ENCODE measurements at places on chromosomes 4 and X.

- no peak for DNase-seq
Measured at GRCh38 chrX:1190596-1191145, 21.8 kb downstream of the CRLF2 start.

DNA sequence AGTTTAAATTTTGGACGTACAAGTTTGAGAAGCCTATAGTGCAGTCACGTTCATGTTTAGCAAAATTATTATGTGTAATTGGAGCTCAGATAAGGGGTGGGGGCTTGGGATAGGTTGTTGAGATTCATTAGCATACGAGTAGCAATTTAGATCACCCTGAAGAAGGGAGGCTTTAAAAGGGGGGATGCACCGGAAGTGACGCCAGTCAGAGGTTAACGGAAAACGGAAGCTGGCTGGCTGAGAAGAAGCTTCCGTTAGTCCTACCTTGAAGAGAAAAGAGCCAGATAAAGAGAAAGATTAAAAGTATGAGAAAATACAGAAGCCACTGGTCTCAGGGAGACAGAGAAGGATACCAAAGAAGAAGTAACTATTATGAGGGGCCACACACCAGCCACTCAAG, 1.1 kb upstream of the NXT2 start:
- DNase-seq = peak; percentile 36

- DNase-seq = no peak
Measured at GRCh38 chr4:2274320-2275043, 12.6 kb upstream of the MXD4 start.

GRCh38 chr4:94722748-94723147, 35.0 kb upstream of the BMPR1B start:
- DNase-seq = no peak

GRCh38 chrX:44306356-44306755, 37.1 kb downstream of the EFHC2 start:
- DNase-seq = peak; percentile 76

GRCh38 chrX:101491943-101492342, 6.7 kb downstream of the ARMCX4 start:
- DNase-seq = no peak

GRCh38 chr4:25799522-25799921, 63.3 kb downstream of the SEL1L3 start:
- no peak for DNase-seq

DNA sequence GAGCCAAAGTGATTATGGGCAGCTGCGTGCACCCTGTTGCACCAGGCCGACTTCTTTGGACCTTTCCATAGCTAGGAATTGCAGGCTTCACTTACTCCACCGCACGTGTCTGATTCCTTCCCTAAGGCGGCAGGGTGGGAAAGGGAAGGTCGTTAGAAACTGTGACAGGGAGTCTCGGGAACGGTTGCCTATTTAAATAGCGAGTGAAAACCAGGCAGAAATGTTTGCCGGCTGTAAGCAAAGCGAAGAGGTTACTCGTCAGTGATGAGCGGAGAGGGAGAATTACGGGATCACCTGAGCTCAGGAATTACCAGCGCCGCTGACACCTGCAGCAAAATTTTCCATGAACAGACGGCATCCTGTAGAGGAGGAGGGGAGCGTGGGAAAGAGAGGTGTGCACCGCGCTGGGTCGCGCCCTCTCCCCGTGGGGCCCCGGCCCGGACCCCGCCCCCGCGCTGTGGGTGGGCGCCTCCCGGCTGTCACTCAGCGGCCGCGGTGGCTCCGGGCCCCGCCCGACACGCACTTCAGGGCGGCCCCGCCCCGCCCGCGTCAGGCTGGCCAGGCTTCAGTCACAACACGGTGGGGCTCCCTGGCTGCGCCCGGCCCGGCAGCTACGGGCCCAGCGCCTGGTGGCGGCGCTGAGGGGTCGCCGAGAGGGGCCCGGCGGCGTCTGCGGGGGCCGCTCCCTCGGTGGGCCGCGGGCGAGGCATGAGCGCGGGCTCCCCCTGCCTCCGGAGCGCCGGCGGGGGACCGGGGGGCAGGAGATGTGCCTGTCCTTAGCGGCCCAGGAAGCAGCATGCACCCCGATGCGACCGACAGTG, at the start of gene SNX25:
Gene SNX25 (plus strand): TSS at position 568 of the 821 bp plus-strand sequence. CDS start 229 bp downstream, at position 797.
- DNase-seq = no peak

- no peak for DNase-seq
Measured at GRCh38 chrX:47200385-47201150, 6.9 kb downstream of the UBA1 start.

GRCh38 chrX:154004315-154004714, 15.4 kb downstream of the IRAK1 start:
- DNase-seq = no peak

DNA sequence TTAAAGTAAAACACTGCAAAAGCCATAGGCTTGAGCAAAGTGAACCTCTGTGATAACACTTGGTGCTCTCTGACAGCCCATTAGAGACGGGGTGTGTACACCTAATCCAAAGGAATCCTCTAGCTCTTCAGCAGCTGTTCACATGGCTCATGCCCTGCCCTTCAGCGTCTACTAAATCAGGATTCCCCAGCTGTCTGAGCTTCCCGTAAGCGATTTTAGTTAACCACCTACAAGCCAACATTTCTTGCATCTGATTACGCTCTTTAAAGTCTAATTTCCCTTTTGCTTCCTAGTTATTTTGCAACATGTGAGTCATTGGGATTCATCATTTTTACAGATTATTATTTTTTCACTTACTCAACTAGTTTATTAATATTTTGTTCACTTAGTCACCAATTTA, 6.5 kb downstream of the DMD start:
- DNase-seq = no peak

DNA sequence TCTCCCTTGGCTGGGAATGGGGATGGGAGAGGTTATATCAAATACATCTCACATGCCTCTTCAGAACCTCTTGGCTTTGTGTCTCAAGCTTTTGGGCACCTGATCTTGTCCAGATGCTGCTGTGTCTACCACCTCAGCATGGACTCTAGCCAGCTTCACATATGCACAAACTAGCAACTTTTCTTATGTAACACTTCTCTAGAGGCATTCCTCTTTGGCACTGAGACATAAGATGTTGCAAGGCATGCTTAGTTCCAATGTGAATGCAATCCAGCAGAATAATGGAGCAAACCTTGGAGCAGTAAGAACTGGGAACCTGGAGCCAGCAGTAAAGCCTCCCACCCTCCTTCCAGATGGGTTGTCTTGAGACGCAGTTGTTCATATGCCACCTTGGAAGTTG, 113.4 kb upstream of the TMEM47 start:
- DNase-seq = no peak

DNA sequence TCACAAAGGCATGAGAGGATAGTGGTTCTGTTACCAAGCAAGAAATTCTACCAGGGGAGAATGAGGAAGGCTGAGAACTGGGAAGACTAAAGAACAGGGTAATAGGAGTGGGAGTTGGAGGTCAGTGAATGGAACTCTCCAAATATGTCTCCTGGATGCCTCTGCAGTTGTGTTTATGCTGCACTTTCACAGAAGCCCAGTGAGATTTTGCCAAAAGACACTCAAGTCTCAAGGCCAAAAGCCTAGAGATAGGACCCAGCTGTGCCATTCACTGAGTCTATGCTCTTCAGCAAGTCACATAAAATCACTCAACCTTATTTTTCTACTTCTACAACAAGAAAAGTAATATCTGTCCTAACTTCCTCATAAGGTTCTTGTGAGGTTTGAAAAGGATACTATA, 285.4 kb downstream of the UNC5C start:
- no peak for DNase-seq

DNA sequence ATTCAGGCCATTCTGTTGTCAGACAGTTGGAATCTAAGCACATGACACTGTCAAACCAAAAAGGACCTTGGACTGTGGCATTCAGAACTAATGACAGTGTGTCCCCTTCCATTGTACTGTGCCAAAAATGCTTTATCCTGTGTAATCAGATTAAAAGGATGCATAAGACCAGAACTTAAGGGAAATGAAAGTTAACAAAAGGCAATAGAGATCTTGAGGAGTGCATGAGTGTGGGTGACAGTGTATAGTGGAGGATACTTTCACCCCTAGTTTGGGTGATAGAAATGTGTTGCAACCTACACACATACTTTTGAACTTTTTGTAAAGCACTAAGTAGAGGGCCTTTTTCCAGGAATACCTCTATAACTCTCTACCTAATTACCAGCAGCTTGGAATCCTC, 4.5 kb downstream of the CYSLTR1 start:
- no peak for DNase-seq

GRCh38 chr4:102390438-102390837, 45.2 kb upstream of the SLC39A8 start:
- DNase-seq = no peak

GRCh38 chr4:176492646-176493302, 173.0 kb downstream of the SPCS3 start:
- DNase-seq = no peak

- DNase-seq = no peak
Measured at GRCh38 chr4:16155528-16156169, 70.6 kb downstream of the TAPT1 start.

GRCh38 chr4:185909972-185910371, 98.0 kb upstream of the SORBS2 start:
- no peak for DNase-seq

DNA sequence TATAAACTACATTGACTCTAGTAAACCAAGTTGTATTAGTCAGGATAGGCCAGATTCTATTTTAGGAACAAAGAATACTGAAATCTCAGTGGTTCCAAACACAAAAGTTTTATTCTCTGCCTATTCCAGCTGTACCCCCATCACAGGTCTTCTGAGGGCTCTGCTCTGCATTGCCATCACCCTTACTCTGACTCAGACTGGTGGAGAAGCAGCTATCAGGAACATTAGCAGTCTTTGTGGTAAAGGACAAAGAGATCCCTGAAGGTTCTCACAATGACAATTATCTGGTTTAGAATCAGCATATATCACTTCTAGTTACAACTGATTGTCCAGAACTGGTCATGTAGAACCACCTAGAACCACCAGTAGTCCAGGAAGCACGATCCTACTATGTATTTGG, 251.1 kb downstream of the GLUD2 start:
- no peak for DNase-seq

DNA sequence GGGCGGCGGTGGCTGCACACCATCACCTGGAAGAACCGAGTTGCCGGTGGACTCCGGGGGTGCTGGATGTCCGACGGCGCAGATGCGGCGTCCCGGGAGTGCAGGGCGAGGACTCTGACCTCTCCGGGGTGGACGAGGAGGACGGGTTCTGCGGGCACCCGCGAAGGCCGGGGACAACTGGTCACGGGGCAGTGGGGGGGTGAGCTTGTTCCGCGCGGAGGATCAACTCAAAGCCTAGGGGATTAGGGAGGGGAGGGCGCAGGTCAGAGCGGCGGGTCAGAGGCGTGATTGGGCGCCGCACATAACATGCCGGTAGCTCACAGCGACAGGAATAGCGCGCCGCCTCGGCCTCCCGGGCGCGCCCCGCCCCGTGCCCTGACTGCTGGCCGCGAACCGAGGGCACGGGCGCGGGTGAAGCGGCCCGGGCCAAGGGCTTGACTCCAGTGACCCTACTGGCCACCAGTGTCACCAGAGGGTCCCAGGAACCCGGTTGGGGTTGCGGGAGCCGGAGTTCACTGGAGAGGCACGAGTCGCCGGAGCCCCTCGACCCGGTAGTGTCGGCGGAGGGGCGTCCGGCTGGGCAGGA, at the start of gene KLHL34:
Gene KLHL34 (minus strand): TSS at position 179 of the 586 bp plus-strand sequence. CDS start 542 bp downstream, outside the sequence.
- DNase-seq = no peak

GRCh38 chr4:40046311-40046980, 10.2 kb upstream of the N4BP2 start:
- DNase-seq = no peak

DNA sequence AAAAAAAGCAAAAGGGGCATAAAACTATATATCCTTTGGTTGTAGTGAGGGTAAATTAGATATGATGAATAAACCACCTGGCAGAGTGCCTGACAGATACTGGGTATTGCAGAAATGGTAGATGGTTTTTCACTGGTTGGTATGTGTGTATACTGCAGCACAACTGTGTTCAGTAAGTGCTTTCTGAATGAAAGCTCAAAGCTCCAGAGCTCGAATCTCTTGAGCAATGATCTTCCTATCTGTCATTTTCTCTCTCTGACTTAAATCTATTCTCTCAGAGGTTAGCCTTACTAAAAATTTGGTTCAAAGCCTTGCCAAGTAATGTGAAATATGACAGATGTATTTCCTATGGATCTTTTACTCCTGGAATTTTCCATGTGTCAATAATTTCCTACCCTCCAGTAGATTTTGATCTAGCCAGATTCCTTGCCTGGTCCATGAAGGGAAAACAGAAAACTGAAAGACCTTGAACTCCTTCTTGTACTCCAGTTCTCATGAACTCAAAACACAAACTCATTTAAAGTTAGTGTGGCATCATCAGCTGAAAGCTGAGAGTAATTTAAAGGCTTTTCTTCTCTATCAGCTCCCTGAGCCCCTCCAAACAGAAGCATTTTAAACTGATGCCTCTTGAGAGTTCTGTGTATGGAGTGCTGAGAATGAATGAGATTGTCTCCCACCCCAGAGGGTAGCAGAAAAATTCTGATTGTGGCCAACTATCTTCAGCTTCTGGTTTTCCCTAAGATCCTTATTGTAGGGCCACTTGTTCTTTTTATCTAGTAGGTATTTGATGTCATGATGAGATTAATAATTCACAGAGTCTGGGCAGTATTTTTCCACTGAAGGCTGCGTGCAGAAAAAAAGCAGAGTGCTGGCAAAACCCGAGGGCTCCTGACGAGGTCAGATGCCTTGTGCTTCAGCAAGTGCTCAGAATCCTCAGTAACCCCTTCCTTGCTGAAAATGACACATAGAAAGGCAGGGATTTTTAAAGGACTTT, 363.4 kb upstream of the BOD1L1 start:
- DNase-seq = no peak

- DNase-seq = no peak
Measured at GRCh38 chr4:27366104-27366823, 505.6 kb downstream of the STIM2 start.

DNA sequence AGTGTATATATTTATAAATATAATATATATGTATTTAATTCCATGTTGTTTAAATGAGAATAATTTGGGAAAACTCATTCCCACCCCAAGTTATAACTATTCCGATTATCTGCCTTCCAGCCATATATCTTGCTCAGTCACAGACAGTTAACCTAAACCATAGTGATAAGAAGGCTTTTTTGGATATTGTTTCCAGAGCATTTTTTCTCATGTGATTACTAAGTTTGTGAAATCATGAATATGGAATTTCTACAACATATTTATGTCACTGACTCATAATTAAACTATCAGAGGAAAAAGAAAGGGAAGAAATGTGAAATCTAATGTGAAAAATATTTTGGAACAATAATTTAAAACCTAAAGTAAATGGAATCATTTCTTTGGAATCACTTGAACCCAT, 1163.5 kb upstream of the PABPC4L start:
- no peak for DNase-seq

DNA sequence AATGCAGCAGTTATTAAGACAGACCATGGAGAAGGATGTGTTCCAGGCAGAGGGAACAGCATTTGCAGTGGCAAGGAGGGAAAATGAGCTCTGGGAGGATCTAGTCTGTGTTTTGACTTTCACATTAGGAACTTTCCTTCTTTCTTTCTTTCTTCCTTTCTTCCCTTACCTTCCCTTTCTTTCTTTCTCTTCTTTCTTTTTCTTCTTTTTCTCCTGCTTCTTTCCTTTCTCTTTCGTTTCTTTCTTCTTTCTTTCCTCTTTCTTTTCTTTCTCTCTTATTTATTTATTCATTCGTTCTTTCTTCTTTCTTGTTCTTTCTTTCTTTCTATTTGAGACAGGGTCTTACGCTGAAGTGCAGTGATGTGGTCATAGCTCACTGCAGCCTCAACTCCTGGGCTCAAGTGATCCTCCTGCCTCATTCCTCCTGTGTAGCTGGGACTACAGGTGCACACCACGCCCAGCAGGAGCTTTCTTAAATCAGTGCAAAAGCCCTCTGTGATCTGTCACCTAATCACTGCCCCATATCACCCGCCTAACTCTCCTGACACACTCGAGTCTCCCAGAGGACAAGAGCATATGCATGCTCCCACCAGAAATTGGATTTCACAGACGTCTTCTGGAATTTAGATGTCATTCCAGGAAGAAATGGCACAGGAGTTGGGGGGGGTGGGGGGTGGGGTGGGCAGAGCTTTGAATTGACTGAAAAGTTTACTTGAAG, 15.4 kb upstream of the SPATA4 start:
- DNase-seq = no peak

Data from NCI-H2081 treated with DMSO at 0.1 percent for 48 hours (cell line).